ENCODE measurements at places on chromosomes 12 and 14.

- DNase-seq, result no peak
Measured at GRCh38 chr12:19491863-19492262, 52.6 kb downstream of the AEBP2 start.

DNA sequence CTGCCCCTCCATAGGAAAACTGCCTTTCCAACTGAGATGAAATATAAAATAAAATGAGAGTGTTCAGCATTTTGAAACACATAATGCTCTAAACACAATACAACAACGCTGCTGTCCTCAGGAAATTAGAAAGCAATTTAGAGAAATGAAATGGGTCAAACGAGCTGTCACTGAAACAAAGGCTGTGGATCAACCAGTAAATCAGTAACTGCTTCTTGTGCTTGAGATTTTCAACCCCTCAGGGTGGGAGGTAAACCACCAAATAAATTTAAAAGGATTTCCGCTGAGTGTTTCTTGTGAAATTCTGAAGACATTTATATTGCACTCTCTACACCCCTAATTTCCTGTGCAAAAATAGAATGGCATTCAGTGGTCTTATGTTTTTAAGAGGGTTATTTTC, 657.1 kb upstream of the SEL1L start:
- DNase-seq, result no peak

DNA sequence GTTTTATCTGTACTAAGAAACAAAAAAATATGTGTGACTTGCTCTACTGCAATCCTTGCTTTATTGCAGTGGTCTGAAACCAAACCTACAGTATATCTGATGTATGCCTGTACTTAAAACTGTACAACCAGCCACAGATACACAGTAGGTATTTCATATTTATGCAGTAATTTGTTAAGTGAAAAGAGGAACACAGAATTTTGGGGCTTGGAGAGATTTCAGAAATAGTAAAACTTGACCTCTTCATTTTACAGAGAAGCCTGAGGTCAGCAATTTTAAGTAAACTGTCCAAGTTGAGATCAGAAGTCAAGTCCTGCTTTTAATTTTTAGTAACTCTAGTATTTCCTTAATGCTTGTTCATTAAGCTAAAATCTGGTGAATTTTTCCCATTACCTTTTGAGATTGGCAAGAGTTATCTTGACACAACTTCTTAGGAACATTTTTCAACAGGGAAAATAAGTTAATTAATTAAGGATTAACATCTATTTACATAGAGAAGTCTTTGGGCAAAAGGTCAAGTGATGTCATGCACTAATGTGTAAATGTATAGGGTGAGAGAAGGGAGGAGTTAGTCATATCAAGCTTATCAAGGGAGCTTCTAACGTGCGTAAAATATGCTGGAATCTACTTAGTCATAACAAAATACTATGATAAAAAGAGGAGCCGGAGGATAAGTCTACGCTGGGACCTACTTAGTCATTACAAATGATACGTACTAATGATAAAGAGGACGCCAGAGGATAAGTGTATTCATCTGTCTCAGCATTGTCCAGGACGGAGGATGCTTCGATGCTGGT, 66.0 kb upstream of the GTF2A1 start:
- DNase-seq, result no peak

DNA sequence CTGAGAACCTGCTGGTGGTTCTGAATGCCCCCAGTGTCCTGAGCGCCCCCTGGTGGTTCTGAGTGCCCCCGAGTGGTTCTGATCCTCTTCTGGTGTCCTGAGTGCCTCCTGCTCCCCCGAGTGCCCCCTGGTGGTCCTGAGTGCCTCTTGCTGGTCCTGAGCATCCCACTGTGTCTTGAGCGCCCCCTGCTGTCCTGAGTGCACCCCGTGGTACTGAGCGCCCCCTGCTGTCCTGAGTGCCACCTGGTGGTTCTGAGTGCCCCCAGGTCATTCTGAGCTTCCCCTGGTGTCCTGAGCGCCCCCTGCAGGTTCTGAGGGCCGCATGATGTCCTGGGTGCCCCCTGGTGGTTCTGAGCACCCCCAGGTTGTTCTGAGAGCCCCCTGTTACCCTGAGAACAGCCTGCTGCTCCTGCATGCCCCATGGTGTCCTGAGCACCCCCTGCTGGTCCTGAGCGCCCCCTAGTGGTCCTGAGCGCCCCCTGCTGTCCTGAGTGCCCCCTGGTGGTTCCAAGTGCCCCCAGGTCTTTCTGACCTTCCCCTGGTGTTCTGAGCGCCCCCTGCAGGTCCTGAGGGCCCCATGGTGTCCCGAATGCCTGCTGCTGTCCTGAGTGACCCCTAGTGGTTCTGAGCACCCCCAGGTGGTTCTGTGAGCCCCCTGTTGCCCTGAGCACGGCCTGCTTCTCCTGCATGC, 1165.4 kb downstream of the TMEM121 start:
- no peak for DNase-seq

DNA sequence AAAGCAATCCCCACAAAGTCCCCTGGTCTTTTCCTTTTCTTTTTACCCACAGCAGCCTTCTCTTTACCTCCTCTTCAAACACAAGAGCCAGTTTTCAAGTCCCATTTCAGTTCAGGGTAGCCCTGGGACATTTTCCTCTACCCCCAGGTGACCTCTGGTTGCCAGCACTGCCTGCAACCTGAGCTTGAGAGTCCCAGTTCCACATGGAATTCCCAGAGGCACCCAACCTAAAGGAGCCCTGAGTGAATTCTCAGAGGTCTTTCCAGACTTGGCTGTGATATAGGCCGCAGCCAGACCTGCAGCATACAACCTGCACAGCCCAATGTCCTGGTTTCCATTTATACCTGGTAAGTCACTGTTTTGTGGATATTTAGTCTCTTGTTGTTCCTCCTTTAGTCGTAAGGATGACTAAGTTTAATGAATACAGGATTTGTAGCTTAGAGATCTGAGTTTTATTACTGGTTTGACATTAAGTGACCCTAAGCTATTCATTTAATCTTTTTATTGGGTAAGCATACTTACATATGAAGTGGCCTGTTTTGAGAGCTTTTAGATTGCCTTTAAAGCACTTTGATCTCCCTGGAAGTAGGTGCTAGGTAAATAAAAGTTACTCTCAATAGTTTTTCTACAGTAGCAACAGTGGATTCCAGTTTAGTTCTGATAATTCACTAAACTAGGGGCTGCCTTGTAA, 159.8 kb downstream of the TGFB3 start:
- no peak for DNase-seq

All from activated effector memory CD4-positive, alpha-beta T cell treated with Interleukin-2 at 50 U/mL for 16 hours (primary cell).